Foreskin keratinocyte (primary cell): ENCODE measurements at places on chromosomes 12 and 14.

- DNase-seq: no peak
Observed at GRCh38 chr12:12305568-12306300, 38.9 kb upstream of the LRP6 start.

GRCh38 chr14:75426332-75427125 lies 1.3 kb upstream of the JDP2 start:
- no peak for DNase-seq

GRCh38 chr14:77498984-77499527 lies 440 bp upstream of the ISM2 start:
- peak; percentile 30 for DNase-seq

DNA sequence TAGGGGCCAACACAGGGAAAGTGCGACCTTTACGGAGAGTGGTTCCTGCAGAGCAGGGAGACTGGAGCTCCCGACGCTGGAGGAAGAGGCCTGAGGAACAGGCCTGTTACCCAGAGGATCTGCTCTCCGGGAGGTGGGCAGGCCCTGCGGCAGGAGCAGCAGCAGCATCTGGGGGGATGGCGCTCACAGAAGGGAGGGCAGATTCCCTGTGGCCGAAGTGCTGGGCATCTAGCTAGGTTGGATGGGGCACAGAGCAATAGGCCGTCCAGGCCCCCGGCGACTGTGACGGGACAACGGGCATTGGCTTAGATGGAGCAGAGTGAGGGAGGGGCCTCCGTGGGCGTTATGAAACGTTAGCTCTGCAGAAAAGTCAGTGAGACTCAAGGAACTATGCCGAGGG lies 135.6 kb downstream of the PIWIL1 start:
- no peak for DNase-seq

GRCh38 chr12:76943008-76943407 lies 64.2 kb upstream of the CSRP2 start:
- no peak for DNase-seq

- no peak for DNase-seq
Observed at GRCh38 chr12:4579305-4580102, 17.5 kb downstream of the DYRK4 start.

DNA sequence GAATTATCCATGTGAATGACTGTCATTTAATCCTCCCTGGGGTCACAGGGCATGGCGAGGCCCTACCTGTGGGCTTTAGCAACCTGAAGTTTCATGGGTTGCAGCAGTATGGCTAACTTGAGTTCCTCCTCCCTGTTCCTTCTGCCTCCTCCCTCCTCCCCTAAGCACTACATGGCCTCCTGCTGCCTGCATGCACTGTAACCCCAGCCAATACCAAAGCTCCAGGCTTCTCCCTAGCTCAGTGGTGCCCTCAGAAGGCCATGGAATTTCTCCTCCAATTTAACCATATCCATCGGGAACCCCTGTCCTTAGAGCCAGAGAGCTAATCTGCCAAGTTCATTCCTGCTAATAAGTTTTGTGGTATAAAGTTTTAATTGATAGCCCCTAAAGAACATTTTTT lies 95.1 kb downstream of the NT5DC3 start:
- DNase-seq: no peak

- DNase-seq: no peak
Observed at GRCh38 chr14:53655080-53655785, 301.4 kb downstream of the BMP4 start.

DNA sequence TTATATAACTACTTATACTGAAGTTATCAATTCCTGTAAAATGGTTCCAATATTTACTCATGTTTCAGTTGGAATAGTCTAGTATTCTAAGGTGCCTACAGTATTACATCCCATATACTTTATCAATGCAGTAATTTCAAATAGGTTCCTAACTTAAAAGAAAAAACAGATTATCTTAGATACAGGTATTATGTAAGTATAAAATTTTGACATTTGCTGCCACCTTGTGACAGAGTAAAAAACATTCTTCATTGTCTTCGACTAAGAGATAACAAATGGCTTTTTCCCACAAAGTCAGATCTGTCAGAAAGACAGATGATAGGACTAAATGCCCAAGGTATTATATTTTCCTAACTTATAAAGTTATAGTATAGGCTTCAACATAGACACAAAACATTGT lies 78.7 kb downstream of the TXNDC16 start:
- DNase-seq: no peak

GRCh38 chr14:80037349-80037748 lies 174.0 kb downstream of the DIO2 start:
- no peak for DNase-seq

DNA sequence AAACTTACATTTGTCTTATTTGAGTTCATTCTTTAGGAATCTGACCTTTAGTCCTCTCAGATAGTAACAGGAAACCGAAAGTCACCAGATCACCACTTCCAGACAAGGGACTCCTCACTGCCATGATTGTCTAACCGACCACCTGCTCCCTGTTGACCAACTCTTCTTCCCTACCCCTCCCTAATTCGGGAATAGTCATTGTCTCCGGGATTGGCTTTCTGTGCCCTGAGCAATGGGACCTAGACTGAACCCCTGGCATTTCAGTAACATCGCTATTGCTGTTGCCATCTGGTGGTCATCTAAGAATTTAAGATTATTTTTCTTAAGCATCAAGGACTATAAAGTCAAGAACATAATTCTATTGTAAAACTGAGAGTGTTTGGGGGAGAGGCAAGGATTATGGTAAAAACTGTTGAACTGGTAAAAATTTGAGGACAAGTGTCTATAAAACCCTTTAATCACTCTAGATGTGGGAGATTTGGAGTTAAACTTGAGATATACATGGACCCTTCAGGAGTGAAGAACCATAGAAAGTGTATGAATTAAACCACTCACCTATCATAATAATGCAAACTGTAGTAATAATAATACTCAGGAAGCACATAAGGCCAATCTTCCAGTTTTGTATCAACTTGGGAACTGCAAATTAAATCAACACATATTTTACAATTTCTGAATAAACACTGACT lies 6.3 kb downstream of the CLEC2A start:
- DNase-seq: peak; percentile 34

DNA sequence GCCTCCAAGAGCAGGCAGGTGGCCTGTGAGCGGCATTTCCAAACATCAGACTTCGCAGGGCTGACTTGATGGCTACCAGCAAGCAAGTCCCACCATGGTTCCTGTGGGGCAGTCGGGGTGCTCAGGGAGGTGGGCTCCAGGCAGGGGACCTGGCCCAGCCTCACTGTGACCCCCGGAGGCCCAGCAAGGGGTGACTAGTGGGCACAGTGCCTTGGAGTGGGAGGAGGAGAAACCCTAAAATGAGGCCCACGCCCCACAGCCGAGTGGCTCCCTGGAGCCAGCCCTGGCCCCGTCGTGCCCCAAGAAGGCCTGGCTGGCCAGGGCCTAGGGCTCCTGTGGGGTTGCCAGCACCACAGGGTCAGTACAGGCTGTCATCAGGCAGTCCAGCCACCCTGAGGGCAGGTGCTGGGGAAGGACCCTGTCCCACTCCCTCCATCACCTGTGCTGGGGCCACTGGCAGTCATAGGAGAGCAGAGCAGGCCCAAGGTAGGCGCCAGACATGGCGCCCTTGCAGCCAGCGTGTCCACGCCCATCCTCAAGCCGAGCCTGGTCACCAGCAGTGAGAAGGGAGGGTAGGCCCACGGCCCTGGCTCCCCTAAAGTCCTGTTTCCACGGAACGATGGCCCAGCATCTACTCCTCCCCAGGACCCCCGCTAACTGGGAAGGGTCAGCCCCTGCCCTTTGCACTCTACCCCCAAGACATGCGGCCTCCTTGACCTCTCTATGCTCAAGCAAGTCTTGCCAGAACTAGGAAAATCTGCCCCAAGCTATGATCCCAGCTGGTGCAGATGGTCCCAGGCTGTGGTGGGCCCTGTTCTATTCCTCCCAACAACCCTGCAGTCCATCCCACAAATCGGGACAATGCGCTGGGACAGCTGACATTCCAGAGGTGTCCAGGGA lies 144.2 kb upstream of the C14orf180 start:
- DNase-seq: no peak

DNA sequence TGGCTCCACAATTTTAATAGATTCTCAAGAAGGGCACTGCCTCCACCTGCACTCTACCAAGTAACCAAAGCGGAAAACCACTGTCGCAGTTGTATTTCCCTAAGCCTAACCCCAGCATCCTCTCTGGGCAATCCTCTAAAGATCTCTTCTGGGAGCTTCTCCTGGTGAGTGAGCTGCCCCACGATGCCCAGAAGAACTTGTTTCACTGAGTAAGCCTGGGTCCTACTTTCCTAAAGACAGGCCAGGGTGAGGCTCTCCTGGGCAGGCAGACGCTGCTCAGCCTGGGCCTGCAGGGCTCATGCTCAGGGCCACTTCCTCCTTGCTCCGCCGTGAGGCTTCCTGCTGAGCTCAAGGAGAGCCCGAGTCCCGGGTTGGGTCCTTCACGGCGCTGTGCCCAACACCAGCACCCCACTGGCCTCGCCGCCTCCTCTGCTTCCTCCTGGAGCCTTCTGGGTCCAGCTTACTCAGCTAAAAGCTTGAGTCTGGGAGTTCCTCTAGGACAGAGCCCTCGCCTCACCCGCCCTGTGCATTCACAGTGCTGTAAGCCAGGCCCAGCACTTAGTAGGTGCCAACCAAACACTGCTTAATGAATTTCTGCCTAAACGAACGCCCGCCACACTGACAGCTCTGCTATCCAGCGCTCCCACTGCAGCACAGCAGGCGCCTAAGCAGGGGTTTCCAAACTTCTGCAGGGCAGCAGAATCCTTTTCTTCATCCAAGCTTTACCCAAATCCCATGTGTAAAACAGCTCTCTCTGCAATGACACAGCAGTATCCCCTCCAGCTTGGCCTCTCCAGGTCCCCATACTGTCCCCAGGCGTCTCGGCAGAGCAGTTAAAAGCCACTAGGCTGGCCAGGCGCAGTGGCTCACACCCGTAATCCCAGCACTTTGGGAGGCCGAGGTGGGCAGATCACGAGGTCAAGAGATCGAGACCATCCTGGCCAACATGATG lies 5.7 kb downstream of the RAB35 start:
- DNase-seq: no peak

- DNase-seq: peak; percentile 13
Observed at GRCh38 chr12:127459166-127459565, 807.8 kb upstream of the TMEM132C start.

DNA sequence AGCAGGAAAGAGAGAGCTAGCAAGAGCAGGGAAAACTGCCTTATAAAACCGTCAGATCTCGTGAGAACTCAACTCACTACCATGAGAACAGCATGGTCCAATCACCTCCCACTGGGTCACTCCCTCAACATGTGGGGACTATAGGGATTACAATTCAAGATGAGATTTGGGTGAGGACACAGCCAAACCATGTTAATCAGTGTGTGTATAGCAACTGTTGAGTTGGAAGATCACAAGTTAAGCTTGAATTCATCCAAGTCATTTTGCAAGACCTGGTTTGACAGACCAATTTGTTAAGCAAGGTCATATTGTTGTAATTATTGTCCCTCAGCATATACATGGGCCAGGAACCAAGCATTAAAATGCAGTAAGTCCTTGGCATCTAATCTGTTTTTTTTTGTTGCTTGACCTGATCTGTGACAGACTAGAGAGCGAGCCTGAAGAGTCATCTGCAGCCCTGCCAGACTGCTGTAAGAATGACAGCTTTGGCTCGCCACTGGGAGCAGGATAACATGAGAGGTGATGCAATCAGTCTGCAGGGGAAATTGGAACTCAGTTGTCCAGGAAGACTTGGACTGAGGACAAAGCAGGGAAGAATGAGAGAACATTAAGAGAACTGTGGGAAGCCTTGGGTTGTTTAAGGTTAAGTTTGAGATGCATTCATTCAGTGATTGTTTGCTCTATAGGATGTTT lies 297.6 kb upstream of the SEL1L start:
- DNase-seq: peak; percentile 10

GRCh38 chr12:6276956-6277620 lies 33.4 kb upstream of the PLEKHG6 start:
- peak; percentile 57 for DNase-seq

- DNase-seq: peak; percentile 81
Observed at GRCh38 chr14:39492267-39492666, 60.0 kb upstream of the FBXO33 start.

GRCh38 chr14:67137744-67138371 lies 51.4 kb upstream of the GARIN2 start:
- DNase-seq: no peak

- no peak for DNase-seq
Observed at GRCh38 chr12:102023343-102023930, 38.4 kb downstream of the WASHC3 start.

- DNase-seq: no peak
Observed at GRCh38 chr12:131407221-131408035, 303.5 kb upstream of the SFSWAP start.

GRCh38 chr12:41919048-41919447 lies 225.6 kb downstream of the GXYLT1 start:
- DNase-seq: no peak

DNA sequence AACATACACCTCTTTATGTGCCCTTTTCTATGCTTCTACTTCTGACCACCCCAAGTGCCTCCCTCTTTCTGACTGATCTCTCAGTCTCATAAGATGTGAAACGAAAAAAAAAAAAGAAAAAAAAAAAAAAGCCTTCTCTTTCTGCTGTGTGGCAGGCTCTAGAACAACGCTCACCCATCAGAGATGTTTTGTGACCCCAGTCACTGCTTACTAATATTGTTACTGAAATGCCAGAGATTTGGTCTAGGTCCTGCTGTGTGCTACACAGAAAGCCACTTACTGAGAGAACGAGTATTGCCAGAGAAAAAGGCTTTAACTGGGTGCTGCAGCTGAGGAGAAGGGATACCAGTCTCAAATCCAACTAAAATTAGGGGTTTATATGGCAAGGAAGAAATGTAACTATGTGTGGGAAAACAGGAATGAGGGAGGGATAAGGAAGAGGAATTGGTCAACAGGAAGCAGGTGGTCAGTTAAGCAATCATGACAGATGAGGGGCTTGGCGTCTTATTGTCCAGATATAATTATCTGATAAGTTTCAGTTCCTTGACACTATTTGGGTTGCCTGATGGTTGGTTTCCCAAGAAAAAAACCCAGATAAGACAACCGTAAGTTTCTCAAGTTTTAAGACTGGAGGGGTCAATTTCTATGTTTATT lies 149.0 kb downstream of the NAV3 start:
- DNase-seq: no peak

- DNase-seq: no peak
Observed at GRCh38 chr12:119328111-119328510, 6.4 kb upstream of the CCDC60 start.

- no peak for DNase-seq
Observed at GRCh38 chr12:88383405-88383804, 196.9 kb downstream of the KITLG start.

DNA sequence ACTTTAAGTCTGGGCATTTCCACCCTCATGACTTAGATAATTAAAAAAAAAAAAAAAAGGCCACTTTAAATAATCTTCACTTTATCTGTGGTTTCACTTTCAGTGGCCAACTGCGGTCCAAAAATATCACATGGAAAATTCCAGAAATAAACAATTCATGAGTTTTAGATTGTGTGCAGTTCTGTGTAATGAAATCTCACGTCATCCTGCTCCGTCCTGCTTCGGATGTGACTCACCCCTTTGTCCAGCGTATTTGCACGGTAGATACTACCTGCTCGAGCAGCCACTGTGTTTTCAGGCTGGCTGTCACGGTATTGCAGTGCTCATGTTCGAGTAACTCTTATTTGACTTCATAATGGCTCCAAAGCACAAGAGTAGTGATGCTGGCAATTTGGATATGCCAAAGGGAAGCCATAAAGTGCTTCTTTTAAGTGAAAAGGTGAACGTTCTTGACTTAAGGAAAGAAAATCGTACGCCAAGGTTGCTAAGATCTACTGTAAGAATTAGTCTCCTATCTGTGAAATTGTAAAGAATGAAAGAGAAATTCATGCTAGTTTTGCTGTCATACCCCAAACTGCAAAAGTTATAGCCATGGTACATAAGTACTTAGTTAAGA lies 2.4 kb downstream of the E2F7 start:
- DNase-seq: no peak
